ENCODE measurements at places on chromosomes 13 and 19.

DNA sequence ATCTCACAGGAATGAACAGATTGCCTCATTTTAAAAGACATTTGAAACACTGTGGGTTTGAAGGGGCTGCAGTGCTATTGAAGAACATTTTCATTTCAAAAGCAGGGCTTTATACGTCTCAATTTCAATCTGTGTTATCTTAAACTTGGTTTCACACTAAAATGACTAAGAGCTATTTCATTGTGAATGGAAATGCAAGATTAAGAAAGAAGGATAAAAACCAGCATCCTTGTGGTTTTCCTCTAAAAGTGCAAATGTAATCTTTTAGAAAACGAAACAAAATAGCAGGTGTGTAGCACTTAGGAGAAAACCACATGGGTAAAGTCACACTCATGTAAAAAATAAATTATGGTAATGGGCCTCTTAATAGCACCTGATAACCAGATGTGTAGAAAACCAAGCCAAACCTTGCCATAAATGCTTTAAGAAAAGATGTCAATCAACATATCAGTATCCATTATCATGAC lies 397.7 kb downstream of the GPC6 start:
- DNase-seq, result no peak

DNA sequence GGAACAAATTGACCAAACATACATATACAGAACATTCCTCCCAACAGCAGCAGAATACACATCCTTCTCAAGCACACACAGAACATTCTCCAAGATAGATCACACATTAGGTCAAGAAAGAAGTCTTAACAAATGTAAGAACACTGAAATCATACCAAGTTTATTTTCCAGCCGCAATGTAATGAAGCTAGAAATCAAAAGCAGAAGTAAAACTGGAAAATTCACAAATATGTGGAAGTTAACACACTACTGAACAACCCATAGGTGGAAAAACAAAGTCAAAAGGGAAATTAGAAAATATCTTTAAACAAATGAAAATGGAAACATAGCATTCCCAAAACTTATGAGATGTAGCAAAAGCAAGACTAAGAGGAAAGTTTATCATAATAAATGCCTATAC lies 692.6 kb downstream of the DIAPH3 start:
- DNase-seq, result no peak

GRCh38 chr19:18090545-18091216 lies 3.9 kb upstream of the IL12RB1 start:
- no peak for DNase-seq

DNA sequence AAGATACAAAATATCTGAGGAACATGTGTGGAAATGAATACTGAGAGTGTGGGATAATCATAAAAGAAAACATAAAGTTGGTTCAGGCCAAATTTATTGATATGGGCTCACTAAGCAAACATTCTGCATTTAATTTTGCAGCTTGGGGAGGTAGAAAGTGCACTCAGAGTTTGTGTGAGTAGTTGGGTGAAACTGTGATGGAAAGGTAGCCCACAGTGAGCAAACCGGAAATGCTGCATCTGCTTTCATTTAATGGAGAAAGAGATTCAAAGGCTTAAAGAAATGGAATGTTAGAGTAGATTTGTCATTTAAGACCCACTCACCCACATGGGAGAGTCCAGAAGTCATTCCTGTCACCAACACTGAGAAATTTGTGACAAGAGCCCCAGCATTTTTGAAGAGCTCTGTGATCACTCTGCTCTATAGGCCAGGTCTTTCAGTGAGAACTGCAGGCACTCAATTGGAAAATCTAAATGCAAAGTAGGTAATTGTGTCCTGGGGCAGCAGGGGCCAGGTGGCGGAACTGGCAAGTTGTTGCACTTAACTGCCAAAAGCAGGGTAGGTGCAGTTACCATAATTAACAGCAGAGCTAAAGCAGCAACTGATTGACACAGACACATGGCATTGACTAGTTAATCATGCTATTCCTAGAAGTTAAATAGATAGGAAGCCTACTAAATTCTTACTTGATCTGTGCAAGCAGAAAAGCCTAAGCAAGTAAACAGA lies 1228.3 kb upstream of the PCDH20 start:
- no peak for DNase-seq

DNA sequence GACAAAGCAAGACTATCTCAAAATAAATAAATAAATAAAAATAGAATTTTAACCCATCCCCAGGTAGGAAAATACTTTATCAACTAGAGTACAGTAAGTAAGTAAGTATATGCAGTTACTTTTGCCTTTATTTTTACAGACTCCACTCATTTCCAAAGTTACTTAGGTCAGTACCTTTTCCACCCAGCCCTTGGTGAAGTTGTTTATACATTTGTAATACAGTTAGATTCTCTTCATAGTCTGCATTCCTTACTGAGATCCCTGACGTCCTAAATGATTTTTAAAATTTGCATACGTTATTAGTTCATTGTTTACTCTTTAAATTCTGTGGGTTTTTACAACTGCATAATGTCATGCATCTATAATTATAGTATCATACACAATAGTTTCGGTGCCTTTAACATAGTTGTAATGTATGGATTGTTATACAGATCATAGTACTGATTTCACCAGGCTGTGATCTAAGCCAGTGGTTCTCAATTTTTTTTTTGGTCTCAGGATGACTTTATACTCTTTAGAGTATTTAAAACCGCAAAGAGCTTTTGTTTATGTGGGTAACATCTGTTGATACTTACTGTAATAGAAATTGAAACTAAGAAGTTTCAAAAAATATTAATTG lies 10.4 kb downstream of the SETDB2 start:
- DNase-seq, result peak; percentile 43

DNA sequence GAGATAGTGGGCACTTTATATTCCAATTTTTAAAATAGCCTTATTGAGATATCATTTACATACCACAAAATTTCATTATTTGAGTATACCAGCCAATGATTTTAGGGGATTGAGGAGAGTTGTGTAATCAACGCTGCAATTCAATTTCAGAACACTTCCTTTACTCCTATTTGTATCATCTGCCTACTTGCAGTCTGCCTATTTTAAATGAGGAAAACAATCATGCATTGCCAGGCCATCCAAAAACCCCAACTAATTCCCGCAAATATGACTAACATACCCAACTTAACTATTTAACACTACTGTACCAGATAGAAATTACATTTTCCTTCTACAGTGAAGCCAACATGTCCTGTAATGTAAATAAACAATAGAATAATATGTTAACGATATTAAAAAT lies 26.7 kb downstream of the CAB39L start:
- DNase-seq, result no peak

- no peak for DNase-seq
These were observed 233.4 kb downstream of the B3GLCT start for GRCh38 chr13:31433207-31433606.

DNA sequence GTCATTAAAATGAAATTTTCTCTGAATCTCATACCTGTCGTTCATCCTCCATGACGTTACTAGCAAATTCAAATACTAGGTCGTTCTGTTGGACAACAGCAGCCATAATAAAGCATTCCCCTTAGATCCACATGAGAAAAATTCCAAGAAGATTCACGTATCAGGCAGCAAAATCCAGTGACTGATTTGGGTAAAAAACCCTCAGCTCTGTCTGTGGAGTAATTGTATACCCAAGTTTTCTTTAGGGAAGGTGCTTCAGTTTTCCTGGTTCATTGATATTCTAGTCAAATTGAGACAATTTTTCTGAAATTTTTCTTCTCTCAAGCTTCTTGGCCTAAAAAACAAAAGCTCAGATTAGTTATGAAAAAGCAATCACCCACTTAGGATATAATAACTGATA lies 37.2 kb downstream of the ELF1 start:
- DNase-seq, result no peak

- no peak for DNase-seq
These were observed 49.5 kb downstream of the CRYL1 start for GRCh38 chr13:20475927-20476691.

DNA sequence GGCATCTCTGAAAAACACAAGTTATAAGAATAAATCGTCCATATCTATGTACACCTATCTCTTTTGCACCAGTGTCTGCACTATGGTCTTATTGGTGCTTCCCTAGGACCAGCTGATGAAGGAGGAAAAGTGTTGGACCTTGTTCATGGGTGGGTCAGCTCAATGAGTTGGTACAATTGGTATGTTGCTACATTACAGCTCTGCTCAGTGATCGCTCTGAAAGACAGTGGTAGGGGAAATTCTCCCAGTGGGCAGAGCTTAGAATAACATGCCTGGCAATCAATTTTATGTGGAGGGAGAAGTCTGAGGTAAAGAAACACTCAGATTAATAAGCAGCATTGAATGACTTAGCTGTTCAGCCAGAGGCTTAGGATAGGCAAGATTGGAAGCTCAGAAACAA lies 138.7 kb upstream of the KL start:
- no peak for DNase-seq

GRCh38 chr19:56720281-56720680 lies 48.7 kb upstream of the ZNF835 start:
- no peak for DNase-seq

DNA sequence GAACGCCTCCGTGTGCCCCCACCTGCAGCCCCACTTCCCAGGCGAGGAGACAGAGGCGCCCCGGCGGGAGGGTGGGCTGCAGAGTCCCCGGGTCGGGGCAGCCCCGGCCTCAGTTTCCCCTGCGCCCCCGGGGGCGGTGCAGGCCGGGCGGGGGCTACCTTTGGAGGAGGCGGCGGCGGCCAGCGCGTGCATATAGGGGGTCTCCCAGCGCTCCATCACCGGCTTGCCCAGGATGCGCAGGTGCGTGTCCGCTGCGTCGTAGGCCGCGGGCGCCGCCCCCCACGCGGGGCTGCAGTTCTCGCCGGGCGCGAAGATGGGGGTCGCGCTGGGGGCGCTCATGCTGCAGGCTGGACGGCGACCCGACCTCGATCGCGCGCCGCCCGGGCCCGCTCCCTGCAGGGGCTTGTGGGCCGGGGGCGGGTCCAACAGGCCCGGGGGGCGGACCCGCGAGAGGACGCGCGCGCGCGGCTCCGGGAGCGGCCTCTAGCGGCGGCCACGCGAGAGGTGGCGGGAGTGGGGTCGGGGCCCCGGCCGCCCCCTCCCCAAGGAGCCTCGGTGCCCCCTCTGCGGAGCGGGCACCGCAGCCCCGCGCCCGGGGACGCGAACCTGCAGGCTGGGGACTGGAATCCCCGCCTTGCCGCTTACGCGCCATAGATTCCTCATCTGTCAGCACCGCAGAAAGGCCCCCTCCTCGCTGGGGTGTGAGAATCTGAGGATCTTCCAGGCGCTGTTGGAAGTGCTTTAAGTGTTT lies at the start of gene GAMT:
GAMT (minus strand) TSS at position 405 of the 751 bp plus-strand sequence; CDS start at position 339, 66 bp downstream.
- DNase-seq, result peak; percentile 49

- DNase-seq, result no peak
These were observed 166.4 kb upstream of the SOX1 start for GRCh38 chr13:111900390-111901131.

- no peak for DNase-seq
These were observed 4.0 kb downstream of the ICAM5 start for GRCh38 chr19:10293637-10294367.

DNA sequence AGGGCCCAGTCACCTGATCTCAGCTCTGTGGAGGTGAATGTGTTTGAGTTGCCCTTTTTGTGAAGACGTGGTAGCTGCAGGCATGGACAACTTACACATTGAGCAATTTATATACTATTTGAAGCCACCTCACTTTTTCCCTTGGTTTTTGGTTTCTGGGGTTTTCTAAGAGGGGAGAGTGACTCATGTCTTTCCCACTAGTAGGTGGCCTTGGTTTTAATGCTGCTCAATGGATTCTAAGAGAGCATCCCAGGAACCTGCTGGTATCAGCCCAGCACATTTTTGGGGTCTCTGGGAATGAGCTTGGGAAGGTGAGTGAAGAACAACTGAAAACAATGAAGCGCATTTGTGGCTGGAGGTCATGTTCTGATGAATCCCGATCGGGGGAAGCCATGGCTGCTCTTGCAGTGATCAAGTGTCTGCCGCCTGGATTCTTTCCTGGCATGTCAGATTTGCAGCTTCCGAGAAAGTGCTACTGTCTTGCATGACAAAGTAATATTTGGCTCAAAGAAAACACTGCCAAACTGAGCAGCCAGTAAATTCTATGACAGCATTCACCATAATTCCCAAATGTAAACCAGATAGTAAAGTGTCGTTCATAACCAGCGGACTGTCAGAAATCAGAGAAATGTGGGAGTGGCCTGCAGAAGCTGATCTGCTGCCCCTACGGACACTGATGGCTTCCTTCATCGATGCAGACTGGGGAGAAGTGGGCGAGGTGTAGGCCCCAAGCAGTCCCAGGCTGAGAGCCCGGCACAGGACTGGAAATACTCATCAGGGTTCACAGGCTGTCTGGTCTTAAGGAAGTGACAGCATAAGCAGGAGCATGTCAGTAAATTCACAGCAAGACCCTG lies 98.7 kb downstream of the COL4A2 start:
- peak; percentile 97 for DNase-seq

Data from fibroblast of skin of back (primary cell).